ENCODE measurements at places on chromosomes 3 and 15. TPM values are rescaled to one million over a fixed set of nuclear protein-coding genes. Genes with fewer than 3 reads are reported as not detected.

DNA sequence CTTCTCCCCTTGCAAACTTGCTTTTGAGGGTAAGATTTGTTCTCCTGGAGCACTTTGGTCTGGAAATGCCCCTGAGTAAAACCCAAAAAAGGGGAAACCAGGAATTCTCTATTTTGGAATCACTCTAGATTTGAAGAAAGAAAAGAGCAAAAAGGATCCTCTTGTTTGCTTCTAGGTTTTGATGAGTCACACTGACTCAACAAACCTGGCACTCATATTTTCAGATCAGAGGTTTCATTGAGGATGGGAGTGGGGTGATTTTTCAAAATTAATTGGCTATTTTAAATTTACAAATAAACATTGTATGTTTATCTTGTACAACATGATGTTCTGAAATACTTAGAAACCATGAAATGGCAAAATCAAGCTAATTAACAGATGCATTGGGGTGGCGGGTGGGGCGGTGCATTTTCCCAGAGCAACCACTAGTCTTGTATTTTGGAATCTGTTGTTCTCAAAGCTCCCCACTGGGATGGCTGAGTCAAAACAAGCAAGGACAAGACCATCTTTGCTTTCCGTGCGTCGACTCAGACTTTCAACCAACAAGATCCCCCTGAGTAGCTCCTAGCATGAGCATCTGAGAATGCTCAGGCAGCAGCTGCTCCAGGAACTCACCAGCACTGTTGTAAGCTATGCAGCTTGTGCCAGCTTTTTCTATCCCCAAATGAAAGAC lies 451.4 kb downstream of the WDR72 start:
- DNase-seq, result no peak

DNA sequence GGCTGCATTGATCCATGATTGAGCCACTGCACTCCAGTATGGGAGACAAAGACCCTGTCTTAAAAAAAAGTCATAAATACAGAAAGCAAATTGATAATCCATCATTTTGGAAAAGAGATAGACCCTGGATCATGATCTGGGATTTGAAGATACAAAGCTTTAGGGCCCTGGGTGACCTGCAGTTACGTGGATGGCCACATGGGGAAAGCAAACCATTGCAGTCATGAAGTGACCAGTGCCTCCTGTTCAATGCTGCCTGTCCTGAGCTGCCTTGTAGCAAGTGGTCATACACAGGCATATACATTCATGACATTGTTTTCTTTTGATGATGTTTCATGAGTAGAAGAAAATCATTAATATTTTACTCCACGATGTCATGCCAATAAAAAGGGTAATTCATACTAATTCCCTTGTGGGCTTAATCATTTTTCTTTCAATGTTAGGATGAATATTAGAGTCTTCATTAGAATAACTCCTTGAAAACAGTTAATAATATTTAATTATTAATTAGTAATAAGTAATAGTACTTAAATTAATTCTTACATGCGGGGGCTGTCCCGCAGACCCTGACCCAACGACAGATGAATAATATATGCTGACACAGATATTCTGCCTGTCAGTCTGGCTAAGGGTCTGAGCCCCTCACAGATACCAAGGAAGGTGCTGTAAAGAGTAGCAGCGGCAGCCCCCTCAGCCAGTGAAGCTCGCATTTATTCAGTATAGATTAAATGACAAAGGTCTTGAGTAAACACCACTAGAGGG lies 109.0 kb upstream of the UNC13C start:
- DNase-seq, result no peak

GRCh38 chr3:19994796-19995195 lies 17.3 kb downstream of the PP2D1 start:
- DNase-seq, result peak; percentile 45

- no peak for DNase-seq
These were observed 505.3 kb upstream of the NR2F2 start for GRCh38 chr15:95825208-95825607.

The GOLGA6D gene
- 1.5 TPM for polyA plus RNA-seq

The LHFPL4 gene
- not detected for polyA plus RNA-seq

Data from muscle of arm (tissue), 14 donors.